Central memory CD4-positive, alpha-beta T cell (primary cell): ENCODE measurements at places on chromosomes 12 and 14.

- DNase-seq = no peak
Observed at GRCh38 chr12:13243516-13244070, 47.1 kb downstream of the EMP1 start.

- DNase-seq = no peak
Observed at GRCh38 chr14:72401101-72401625, 468.9 kb downstream of the RGS6 start.

DNA sequence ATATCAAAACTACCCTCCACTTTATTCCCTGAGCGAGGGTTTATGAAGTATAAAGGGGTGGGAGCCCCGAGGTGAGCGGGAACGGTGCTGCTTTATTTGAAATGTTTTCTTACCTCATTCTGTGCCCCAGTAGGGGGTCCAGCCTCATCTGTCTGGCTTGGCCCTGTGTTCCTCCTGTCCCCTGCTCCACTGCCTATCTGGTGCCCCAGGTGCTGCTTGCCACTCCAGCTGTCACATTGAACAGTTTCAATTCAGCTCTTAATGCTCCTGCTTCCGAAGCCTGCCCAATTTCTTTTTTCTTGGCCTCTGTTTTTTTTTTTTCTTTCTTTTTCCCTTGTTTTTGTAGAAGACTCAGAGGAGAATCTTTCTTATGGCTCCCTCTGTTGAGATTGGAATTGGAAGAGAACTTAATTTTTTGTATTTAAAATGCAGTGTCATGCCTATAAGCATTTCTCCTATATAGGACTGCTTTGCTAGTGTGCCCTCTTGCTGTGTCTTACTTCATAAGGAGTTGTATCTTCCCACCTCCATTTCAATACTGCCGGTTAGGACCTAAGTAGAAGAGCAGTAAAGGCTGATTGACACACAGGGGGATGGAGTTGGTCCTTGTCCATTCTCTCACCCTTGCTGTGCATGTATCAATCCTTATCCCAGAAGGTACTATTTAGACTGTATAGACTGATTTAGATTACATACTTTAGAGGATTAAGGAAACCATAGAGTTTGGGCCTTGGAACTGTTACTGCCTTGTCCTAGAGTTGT, 2.3 kb downstream of the ATXN7L3B start:
- DNase-seq = no peak

DNA sequence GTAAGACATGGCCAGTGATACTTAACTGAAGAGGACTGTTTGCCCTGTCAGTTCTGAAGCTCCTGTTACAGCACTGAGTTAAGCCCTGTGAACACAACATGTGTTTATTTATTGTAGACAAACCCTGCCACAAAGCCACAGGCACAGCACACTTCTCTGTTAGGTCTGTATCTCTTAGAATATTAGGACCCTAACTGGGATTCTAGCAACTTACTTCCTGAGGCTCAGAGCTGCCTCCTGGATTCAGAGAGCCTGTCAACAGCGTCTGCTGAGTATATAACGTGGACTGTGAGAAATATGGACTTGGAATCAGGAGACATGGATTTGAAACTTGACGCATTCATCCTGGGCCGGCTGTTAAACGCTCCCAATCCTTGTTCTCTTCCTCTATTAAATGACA, 135.0 kb upstream of the HIF1A start:
- no peak for DNase-seq

GRCh38 chr12:25719505-25719904, 166.4 kb upstream of the LMNTD1 start:
- no peak for DNase-seq

DNA sequence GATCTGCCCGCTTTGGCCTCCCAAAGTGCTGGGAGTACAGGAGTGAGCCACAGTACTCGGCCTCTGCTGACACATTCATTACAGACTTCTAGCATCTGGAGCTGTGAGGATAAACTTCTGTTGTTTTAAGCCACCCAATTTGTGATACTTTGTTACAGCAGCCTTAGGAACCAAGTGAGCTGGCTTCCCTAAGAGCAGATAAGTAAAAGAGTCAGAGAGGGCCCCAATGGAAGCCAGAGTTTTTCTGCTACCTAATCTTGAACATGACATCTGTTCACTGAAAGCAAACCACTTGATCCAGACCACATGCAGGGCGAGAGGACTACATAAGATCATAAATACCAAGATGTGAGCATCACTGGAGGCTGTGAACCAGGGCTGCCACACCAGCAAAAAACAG, 3.7 kb upstream of the MAPKAPK5 start:
- no peak for DNase-seq

DNA sequence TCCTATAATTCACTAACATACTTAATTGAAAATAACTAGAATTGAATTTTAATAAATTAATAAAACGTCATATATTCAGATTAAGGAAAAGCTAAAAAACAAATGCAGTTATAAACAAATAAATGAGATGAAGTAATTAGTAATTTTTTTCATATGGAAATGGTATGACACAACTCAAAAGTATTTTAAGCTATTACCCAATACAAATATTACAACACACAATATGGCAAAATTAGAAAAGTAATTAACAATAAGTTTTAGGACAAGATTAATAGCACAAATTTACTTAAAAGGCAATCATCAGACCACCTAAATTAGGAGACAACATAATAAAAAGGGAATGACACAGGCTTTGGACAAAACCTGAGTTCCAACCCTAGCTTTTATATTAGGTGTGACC, 81.7 kb downstream of the EEA1 start:
- DNase-seq = no peak
